ENCODE measurements at places on chromosomes 4 and X.

DNA sequence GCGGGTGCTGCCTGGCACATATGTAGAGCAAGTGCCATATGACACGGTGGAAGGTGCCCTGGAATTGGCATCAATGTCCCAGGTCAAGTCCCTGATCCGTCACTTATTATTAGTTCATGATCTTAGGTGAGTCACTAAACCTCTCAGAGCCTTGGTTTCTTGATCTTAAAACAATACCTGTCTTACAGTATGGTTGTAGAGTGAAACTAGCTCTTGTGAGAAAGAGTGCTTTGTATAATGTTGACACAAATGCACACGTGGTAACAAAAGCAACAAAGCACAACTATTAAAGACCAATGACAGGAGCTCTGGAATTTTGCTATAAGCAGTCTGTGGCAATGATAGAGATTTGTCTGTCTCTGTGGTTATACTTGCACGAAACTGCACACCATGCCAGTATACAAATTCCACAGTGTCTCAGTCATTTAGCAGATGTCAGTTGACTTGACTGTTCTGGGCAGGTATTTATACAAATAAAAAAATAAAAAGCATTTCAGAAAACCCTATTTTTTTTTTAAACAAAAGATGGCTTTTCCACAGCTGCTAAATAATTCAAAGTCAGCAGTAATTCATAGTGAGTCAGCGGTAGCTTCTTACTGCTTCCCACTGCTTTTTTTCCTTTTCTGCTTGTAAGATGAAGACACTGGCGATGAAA is 19.7 kb upstream of the ACSL1 start:
- no peak for DNase-seq

- no peak for DNase-seq
These were observed 60.2 kb upstream of the PGAM4 start for GRCh38 chrX:78029663-78030062.

DNA sequence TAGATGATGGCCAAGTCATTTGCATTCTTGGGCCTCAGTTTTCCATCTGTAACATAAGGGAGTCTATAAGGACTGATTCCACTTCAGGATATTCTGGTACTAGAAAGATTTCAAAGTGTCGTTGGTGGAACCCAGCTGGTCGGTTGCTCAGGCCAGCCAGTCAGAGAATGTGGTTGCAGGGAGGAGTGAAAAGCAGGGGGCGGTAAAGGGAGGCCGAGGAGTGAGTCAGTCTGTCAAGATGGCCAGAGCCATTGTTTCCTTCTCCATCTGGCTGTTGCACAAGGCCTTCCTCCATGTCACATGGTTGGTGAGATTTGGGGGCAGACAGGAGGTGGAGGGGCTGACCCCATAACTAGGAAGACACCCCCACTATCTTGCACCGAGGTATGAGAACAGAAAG is 38.2 kb downstream of the STARD8 start:
- DNase-seq, result no peak

- peak; percentile 5 for DNase-seq
These were observed 30.4 kb downstream of the PGRMC1 start for GRCh38 chrX:119266364-119266995.

GRCh38 chr4:176387571-176387970 is 67.8 kb downstream of the SPCS3 start:
- DNase-seq, result no peak

GRCh38 chrX:42530027-42530426 is 247.9 kb downstream of the PPP1R2C start:
- DNase-seq, result no peak

GRCh38 chr4:100736641-100737451 is 219.0 kb upstream of the EMCN start:
- DNase-seq, result no peak

DNA sequence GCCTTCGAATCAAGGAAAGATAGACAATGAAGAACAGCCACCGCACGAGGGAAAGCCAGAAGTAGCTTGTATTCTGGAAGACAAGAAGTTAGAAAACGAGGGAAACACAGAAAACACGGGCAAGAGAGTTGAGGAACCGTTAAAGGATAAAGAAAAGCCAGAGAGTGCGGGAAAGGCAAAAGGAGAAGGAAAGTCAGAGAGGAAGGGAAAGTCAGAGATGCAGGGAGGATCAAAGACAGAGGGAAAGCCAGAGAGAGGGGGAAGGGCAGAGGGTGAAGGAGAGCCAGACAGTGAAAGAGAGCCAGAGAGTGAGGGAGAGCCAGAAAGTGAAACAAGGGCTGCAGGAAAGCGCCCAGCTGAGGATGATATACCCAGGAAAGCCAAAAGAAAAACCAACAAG is 1.4 kb downstream of the TCEAL2 start:
- DNase-seq, result no peak

DNA sequence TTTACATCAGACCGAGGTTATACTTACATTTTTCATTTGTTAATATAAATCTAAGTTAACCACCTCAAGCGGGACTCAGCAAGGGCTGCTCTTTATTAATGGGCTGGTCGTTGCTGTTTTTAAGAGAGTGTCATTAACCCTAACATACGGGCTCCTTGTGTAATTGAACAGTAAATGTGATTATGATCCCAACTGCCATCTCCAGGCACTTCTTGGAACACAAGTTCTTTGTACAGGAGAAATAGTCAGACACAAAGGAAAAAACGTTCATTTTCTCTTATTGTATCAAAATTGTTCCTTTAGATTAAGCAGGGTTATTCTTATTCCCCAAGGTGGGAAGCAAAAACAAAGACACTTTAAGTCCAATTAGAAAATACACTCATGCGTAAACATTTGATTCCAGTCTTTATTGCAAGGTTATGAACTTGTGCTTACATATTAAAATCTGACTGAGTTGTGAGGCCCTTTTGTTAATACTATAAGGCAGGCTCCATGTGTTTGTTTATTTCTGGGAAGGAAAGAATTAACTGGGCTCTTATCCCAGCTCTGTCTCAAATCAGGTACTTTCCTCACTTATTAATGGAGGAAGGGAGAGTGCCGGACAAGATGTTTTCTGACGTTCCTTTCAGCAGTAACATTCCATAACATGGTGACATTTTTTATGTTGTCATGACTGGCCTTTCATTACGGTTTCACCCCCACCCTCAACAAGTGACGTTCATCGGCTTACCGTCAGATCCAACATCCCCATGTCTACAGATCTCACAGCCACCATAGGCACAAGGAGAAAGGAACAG is 95.9 kb downstream of the RASL11B start:
- no peak for DNase-seq

- DNase-seq, result no peak
These were observed 1668.1 kb upstream of the AGA start for GRCh38 chr4:179110356-179110755.

- no peak for DNase-seq
These were observed 2.2 kb downstream of the NHS start for GRCh38 chrX:17377091-17377717.

DNA sequence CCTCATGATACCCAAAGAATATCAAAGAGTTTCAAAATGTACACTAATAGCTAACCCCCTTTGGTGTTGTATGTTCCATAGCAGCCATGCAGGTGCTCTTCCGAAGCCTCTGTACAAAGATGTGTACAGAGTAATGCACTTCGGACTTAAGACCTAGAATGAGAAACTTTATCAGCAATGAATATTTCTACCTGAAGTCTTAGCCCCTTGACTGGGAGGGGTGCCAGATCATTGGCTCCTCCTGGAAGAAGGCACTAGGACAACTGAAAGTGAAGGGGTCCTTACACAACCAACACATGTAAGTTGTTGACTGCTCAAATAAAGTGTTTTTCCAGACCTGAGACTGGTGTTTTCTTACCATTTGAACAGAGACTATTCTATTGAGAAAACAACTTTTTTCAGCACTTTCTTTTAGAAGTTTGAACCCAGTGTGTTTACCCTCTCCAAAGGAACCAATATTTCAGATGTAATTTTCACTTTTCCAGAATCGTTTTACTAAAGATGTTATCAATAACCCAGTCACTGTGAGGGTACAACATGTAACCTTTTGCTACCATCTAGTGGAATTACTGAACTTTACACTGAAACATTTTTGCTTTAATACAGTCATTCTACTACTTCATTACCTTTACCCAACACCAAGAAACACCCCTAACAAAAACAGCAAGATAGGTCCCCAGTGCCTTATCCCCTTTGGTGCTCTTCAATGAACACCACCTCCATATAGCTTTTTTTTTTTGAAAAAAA is 33.3 kb upstream of the PRDX4 start:
- no peak for DNase-seq

DNA sequence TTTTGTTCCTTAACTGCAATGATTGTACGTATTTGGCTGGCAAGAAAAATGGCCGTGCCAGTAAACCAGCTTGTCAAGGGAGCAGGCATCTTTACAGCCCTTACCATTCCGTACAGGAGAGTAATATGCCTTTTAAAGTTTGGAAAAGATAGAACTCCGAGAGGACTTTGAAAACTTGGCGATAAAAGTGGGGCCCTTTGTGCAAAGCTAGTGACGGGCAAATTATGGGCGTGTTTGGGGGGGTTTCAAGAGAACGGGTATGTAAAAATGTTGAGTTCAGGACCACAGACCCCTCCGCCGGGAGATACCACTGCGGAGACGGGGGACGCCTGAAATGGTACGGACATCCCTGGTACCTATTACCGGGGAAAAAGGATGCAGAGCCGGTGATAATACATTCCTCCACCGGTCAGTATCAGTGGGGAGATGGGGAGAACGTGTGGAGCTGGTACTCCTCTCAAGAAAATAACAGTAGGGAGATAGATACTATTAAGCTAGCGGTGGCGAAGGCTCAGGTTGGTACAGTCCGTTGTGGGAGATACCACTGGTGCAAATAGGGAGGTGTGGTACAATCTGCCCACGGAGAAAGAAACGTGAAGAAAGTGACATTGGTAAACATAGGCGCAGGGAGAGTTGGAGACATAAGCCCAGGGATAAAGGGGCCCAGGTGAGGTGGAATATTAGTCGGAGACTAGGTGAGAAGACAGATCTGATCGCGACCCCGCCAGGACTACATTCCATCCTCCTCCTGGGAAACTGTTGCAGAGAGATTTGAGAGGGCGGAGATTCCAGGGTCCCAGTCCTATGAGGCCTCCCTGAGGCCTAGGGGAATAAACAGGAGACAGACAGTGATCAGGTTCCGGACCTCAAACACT is 14.5 kb downstream of the SPACA5 start:
- peak; percentile 64 for DNase-seq

DNA sequence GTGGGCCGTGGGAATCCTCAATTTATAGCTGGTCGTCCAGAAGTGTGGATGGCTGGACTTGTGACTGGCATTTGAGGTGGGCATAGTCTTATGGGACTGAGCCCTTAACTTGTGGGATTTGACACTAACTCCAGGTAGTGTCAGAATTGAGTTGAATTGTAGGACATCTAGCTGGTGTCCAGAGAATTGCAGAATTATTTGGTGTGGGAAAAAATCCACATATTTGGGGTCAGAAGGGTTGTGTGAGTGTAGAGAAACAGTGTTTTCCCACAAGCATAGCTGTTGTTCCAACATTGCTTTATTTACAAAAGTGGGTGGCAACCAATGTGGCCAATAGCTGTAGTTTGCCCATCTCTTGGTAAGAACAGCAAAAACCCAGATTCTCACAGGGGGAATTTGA is 91.3 kb downstream of the MOSPD2 start:
- no peak for DNase-seq

GRCh38 chr4:1342003-1342402 is 5.0 kb upstream of the UVSSA start:
- no peak for DNase-seq

All from stimulated activated CD4-positive, alpha-beta T cell treated with anti-CD3 and anti-CD28 coated beads, Interleukin-2, amount 100 ng/mL, for 48 hours (primary cell).